Left lobe of liver (tissue), 2 donors: ENCODE measurements at places on chromosomes 5 and 9. TPM values are rescaled to one million over a fixed set of nuclear protein-coding genes. Genes with fewer than 3 reads are reported as not detected.

Gene ATP10B
- 0.10 TPM for total RNA-seq

Gene AQP3
- total RNA-seq, result 89.5 TPM

Gene SPAAR
- 1.1 TPM for total RNA-seq

DNA sequence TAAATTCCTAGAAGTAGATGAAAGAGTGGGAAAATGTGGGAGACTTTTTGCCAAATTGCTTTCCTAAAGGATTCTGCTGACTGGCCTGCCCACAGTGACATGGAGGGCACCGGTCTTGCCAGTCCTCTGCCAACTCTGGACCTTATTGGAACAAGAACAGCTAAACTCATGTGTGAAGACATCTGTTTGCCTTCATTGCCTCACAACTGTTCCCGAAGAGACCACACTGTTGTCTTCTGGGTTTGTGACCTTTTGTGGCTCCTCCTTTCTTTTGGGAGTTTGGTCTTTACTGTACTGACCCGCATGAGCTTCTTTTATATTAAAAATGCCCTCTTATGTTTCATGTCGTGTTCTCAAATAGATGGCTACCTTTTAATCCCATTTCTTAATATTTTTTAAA lies 16.1 kb upstream of the WNK2 start:
- DNase-seq, result no peak

DNA sequence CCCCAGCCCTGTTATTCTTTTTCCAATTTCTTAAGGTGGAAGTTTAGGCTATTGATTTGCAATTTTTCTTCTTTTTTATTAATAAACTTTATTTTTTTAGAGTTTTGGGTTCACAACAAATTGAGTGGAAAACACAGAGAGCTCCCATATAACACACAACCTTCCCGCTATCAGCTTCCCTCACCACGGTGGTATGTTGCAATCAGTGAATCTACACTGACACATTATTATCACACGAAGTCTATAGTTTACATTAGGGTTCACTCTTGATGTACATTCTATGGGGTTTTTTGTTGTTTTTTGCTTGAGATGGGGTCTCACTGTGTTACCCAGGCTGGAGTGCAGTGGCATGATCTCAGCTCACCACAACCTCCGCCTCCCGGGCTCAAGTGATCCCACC lies 4.8 kb upstream of the NFX1 start:
- DNase-seq, result no peak

GRCh38 chr9:125393426-125393825 lies 131.8 kb downstream of the GAPVD1 start:
- DNase-seq, result no peak

- DNase-seq, result no peak
Measured at GRCh38 chr5:168153263-168153875, 138.1 kb upstream of the WWC1 start.

GRCh38 chr5:123937230-123937629 lies 425.3 kb downstream of the CSNK1G3 start:
- no peak for DNase-seq

- DNase-seq, result no peak
Measured at GRCh38 chr5:51582871-51583394, 199.7 kb downstream of the ISL1 start.

GRCh38 chr9:26773056-26773455 lies 119.5 kb downstream of the CAAP1 start:
- no peak for DNase-seq

GRCh38 chr5:64786372-64786771 lies 17.6 kb downstream of the CWC27 start:
- no peak for DNase-seq

GRCh38 chr9:81833563-81834345 lies 94.5 kb upstream of the SPATA31D4 start:
- DNase-seq, result peak; percentile 84

GRCh38 chr9:108642871-108643270 lies 212.9 kb downstream of the ACTL7B start:
- DNase-seq, result no peak

GRCh38 chr9:129385211-129385934 lies 207.3 kb upstream of the IER5L start:
- no peak for DNase-seq

- DNase-seq, result no peak
Measured at GRCh38 chr5:89036704-89037489, 153.9 kb upstream of the MEF2C start.
